ENCODE measurements at places on chromosomes 11 and 22. TPM values are rescaled to one million over a fixed set of nuclear protein-coding genes. Genes with fewer than 3 reads are reported as not detected.

Gene MS4A12
- polyA plus RNA-seq: 0.15 TPM

Gene TENM4
- polyA plus RNA-seq: 1.6 TPM

Gene ELF5
- 0.09 TPM for polyA plus RNA-seq

Gene APOL5
- polyA plus RNA-seq: 0.07 TPM

Gene LRP4
- polyA plus RNA-seq: 3.1 TPM

Gene OR11H1
- 0.12 TPM for polyA plus RNA-seq

Gene SLC6A5
- not detected for polyA plus RNA-seq

Gene C11orf21
- 0.80 TPM for polyA plus RNA-seq

Gene TMEM258
- polyA plus RNA-seq: 171 TPM

Gene MRGPRF
- polyA plus RNA-seq: 4.0 TPM

DNA sequence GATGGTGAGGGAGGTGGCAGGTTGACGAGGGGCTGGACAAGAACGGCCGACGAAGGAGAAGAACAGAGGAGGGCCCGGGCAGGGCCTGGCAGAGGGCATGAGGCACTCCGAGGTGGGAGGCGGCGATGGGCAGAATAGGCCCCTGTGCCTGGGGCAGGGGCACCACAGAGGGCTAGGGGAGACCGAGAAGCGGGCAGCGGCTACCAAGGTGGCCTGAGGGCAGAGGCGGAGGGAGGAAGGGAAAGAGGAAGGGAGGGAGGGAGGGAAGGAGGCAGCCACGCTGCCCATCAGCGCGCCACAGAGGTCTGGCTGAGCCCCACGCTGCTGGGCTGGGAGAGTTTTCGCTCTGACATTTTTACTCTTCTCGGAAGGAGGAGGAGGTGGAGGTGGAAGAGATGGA, 11.3 kb downstream of the LSP1 start:
- H3K4me1 ChIP-seq: peaks cover 21% of the 10 kb centered on the region
- no peak overlapping the region for H3K27ac ChIP-seq
- no peaks in the 10 kb centered on the region for H3K36me3 ChIP-seq
- H3K27me3 ChIP-seq: no peaks in the 10 kb centered on the region
- H3K4me3 ChIP-seq: no peak overlapping the region

DNA sequence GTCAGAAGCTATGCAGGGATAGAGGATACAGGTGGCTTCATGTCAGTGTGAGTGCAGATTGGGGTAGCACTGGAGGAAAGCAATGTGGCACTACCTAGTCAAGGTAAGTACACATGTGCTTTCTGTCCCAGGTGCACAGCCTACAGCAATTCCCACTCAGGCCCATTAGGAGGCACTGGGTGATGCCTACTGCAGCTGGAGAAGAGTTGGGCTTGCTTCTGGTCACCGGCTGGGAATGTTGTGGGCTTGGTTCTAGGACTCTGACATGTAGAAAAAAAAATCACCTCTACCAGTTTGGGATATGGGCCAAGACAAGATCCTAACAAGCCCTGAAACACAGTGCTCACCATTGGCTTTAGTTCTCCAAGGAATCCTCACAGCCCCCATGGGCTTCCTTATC, 69.7 kb downstream of the TENM4 start:
- H3K4me1 ChIP-seq: no peaks in the 10 kb centered on the region
- H3K27ac ChIP-seq: no peak overlapping the region
- no peak overlapping the region for H3K4me3 ChIP-seq
- no peak for DNase-seq
- no peaks in the 10 kb centered on the region for H3K27me3 ChIP-seq
- H3K36me3 ChIP-seq: no peaks in the 10 kb centered on the region

- no peaks in the 10 kb centered on the region for H3K27me3 ChIP-seq
- H3K27ac ChIP-seq: no peak overlapping the region
- H3K4me1 ChIP-seq: no peaks in the 10 kb centered on the region
- DNase-seq: no peak
These were observed 8.1 kb downstream of the RCOR2 start for GRCh38 chr11:63908631-63909401.

DNA sequence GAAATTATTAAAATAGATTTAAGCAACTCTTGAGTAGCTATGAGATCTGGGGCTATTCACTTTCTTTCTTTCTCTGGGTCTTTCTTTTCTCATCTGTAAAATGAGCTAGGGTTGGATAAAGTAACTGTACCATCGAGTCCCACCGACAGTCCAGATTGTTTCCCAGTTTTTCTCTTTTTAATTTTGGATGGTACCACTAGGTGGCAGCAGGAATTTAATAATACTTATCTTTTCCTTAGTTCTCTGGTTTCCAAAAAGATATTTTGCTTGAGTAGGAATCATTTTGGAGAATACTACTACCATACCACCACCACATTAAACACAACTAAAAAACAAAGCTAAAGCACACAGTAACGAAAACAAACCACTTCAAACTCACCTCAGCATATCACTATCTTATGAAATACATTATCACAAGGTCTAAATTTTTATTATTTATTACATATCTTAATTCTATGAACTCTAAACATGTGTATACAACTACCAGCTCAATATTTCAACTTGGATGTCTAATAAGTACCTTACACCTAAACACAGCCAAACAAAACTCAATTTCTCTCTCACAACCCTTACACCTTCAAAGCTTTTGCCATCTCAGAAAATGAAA, 584.0 kb downstream of the KCNA4 start:
- H3K4me1 ChIP-seq: no peaks in the 10 kb centered on the region
- no peaks in the 10 kb centered on the region for H3K36me3 ChIP-seq
- no peak overlapping the region for H3K4me3 ChIP-seq
- H3K27me3 ChIP-seq: no peaks in the 10 kb centered on the region
- DNase-seq: no peak

GRCh38 chr11:86145439-86146156, 76.7 kb upstream of the PICALM start:
- DNase-seq: no peak
- H3K27me3 ChIP-seq: no peaks in the 10 kb centered on the region
- H3K36me3 ChIP-seq: no peaks in the 10 kb centered on the region
- H3K4me1 ChIP-seq: peaks cover 15% of the 10 kb centered on the region
- no peak overlapping the region for H3K27ac ChIP-seq

DNA sequence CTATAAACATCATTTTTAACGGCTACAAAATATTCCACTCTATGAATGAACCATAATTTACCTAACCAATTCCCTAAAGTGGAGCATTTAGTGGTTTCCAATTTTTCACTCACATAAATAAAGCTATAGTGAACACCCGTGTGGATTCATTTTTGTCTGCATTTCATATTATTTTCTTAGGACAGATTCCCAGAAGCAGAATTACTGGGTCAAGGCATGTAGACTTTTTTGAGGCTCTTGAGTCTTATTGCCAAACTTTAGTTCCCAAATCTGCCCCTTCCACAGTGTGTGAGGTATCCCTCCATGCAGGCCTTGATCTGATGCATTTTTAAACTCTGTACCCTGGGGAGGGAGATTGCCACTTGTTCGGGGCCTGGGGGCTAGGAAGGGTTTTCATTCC, 198.2 kb downstream of the TENM4 start:
- peaks cover 3% of the 10 kb centered on the region for H3K4me1 ChIP-seq
- no peaks in the 10 kb centered on the region for H3K36me3 ChIP-seq
- H3K27me3 ChIP-seq: no peaks in the 10 kb centered on the region
- no peak overlapping the region for H3K4me3 ChIP-seq

DNA sequence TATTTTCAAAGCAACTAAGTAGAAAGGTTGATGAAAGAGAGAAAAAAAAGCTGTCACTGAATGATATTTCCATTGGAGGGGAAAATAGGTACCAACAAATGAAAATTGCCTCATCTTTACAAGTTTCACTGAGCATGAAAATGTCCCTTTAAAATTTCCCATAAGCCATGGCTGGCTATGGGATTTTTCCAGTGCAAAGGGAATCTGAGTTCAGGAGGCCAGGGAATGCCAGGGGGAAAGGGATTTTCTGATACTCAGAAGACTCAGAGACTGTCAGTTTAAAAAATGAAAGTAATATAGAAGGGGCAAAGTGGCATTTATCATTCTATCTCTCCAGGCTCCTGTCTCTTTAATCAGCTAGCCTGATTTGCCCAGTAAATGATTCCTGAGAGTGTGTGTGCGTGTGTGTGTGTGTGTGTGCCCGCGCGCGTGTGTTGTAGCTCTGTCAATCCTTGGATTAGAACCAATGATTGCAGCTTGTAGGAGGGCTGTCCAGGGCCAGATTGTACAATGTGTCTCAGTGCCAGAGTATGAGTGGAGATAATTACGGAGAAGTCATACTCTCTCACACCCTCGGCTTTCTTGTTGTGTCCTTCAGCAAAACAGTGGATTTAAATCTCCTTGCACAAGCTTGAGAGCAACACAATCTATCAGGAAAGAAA, at the start of gene NTM:
TSS of gene NTM (plus strand) at position 526 of the 662 bp plus-strand sequence.
- peaks cover 4% of the 10 kb centered on the region for H3K27me3 ChIP-seq
- peak; percentile 71 for DNase-seq
- H3K36me3 ChIP-seq: no peaks in the 10 kb centered on the region
- H3K4me3 ChIP-seq: no peak within 1 kb of the TSS
- peaks cover 12% of the 10 kb centered on the region for H3K4me1 ChIP-seq
- no peak within 1 kb of the TSS for H3K27ac ChIP-seq

- no peaks in the 10 kb centered on the region for H3K27me3 ChIP-seq
- no peak overlapping the region for H3K4me3 ChIP-seq
- no peaks in the 10 kb centered on the region for H3K36me3 ChIP-seq
- peaks cover 20% of the 10 kb centered on the region for H3K4me1 ChIP-seq
These were observed 3.2 kb upstream of the AP1B1 start for GRCh38 chr22:29391546-29391945.

DNA sequence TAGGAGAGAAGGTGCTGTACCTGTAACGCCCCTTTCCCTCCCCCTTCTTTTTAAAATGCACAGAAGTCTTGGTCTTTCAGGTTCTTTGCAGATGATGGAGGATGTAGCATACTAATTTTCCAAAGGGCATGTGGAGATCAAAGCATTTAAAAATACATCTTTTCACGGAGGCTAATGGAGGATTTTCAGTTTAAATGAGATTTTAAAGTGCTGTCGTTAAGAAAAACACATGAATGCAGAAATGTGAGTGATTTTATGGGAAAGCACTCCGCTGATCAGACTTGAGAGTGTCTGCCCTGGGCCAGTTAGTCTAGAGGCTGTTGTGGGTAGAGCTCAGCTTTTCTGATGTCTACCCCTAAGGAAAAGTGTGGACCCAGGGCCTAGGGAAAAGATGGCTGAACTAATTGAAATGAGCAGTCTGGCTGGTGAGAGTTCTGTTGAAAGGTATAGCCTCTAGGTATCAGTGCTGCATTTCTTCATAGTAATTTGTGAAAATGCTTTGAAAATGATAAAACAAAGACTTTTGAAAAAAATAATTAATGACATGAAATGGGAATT, 2.5 kb downstream of the AMOTL1 start:
- no peaks in the 10 kb centered on the region for H3K4me1 ChIP-seq
- no peak overlapping the region for H3K4me3 ChIP-seq
- H3K27ac ChIP-seq: no peak overlapping the region
- no peaks in the 10 kb centered on the region for H3K36me3 ChIP-seq
- H3K27me3 ChIP-seq: no peaks in the 10 kb centered on the region

- H3K36me3 ChIP-seq: no peaks in the 10 kb centered on the region
- DNase-seq: no peak
- H3K27me3 ChIP-seq: no peaks in the 10 kb centered on the region
- H3K4me3 ChIP-seq: no peak overlapping the region
These were observed 46.3 kb upstream of the RRM1 start for GRCh38 chr11:4048340-4048739.

DNA sequence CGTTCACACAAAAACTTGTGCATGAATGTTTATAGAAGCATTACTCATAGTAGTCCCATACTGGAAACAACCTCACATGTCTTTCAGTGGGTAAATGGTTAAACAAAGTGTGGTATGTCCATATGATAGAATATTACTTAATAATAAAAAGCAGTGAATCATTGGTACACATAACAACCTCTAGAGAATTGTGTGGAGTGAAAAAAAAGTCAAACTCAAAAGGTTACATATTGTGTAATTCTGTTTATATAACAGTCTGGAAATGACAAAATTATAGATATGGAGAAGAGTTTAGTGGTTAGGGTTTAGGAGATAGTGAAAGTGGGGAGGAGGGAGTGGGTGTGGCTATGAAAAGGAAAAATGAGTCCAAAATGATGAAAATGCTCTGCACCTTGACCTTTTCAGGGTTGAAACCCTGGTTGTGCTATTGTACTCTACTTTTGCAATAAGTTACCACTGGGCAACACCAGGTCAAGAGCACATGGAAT, 243.4 kb upstream of the DDI1 start:
- no peak overlapping the region for H3K27ac ChIP-seq
- no peaks in the 10 kb centered on the region for H3K4me1 ChIP-seq
- H3K4me3 ChIP-seq: no peak overlapping the region
- no peaks in the 10 kb centered on the region for H3K36me3 ChIP-seq
- no peak for DNase-seq

DNA sequence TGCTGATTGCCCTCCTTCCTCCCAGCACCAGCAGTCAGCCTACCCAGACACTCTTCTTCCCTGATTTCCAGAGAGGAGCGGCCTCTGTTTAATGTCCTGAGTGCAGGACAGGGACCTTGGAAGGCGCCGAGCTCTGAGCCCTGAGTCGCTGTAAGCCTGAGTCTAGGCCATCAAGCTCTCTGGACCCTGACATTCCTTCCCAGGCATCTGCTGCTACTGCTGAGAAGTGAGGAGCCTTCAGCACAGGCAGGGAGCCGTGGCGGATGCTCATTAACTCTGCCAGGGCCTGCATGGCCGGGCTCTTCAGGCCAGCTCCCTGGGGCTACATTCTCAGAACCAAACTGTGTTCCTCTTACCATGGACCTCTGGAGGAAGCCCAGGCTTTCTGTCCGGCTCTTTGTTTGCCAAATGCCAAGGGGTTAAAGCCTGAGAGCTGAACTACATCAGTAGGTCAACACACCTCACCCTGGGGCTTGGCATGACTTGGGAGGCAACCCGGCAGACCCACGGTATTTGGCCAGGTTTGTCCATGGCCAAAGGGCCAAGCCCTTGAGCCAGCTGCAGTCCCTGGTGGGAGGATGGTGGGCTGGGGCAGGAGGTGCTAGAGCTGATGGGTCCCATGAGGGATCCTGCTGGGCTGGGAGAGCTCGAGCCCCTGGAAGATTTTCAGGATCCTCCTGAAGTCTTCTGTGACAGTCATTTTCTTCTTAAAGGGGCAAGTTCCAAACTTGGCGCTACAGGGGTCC, 721.4 kb downstream of the BRD1 start:
- no peak for DNase-seq
- no peaks in the 10 kb centered on the region for H3K4me1 ChIP-seq
- H3K36me3 ChIP-seq: no peaks in the 10 kb centered on the region
- no peaks in the 10 kb centered on the region for H3K27me3 ChIP-seq
- H3K27ac ChIP-seq: no peak overlapping the region
- no peak overlapping the region for H3K4me3 ChIP-seq

GRCh38 chr11:72780296-72781062, 13.4 kb downstream of the STARD10 start:
- peak overlapping the region; percentile 79 for H3K27ac ChIP-seq
- peaks cover 40% of the 10 kb centered on the region for H3K4me1 ChIP-seq
- no peaks in the 10 kb centered on the region for H3K36me3 ChIP-seq
- DNase-seq: no peak
- H3K27me3 ChIP-seq: no peaks in the 10 kb centered on the region

DNA sequence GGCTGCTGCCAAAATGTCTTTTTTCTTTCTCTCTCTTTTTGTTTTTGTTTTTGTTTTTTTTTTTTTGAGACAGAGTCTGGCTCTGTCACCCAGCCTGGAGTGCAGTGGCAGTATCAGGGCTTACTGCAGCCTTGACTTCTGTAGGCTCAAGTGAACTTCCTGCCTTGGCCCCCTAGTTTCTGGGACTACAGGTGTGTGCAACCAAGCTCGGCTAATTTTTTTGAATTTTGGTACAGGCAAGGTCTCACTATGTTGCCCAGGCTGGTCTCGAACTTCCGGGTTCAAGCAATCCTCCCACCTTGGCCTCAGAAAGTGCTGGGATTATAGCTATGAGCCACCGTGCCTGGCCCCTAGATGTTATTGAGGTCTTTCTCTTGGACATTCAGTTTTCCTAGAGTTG, 2.2 kb upstream of the DDX10 start:
- peaks cover under 1% of the 10 kb centered on the region for H3K27me3 ChIP-seq
- no peaks in the 10 kb centered on the region for H3K36me3 ChIP-seq
- DNase-seq: no peak
- H3K4me1 ChIP-seq: no peaks in the 10 kb centered on the region

Measured in pancreas (tissue), 10 donors.